ENCODE measurements at places on chromosomes 3 and 15.

DNA sequence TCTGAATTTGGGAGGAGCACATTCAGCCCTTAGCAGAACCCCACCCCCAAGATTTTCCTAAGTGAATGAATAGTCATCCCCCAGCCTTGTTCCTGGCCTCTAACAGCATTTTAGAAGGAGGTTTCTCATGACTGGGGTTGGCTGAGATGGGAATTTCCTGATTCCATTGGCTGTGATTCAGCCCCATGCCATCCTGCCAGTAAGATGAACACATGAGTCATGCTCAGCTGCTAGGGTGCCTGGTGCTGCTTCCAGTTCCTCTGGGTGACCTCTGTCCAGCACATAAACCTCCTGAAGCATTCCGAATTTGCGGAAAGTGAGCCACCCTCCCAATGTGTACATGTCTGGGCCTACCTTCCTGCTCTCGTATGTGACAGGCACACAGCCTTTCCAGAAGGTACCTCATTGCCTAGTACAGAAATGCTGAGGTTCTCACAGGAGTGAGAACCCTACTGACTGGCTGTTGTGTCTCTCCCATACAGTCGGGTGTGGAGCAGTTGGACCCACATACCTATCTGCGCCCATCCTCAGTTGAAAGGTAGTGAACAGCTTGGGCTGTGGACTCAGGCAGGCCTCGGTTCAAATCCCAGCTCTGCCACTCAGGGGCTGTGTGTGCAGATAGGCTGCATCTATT lies 91.7 kb downstream of the APBA2 start:
- no peak for DNase-seq

DNA sequence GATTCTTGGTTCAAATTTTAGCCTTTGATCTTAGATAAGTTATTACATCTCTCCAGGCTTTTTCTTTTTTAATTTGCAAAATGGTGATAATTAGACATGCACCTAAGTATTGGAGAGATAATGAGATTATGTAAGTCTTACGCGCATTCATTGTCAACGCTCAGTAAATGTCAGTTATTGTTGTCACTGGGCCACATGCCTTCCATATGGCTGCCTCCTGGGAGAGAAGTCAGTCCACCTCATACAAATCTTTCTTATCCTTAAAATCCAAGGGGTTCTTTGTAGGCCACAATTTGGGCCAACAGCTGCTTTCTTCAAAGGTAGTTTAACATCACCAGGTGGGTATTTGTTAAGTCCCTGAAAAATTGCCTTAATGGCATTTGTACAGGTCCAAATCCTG lies 25.5 kb upstream of the PTPRG start:
- DNase-seq: no peak

DNA sequence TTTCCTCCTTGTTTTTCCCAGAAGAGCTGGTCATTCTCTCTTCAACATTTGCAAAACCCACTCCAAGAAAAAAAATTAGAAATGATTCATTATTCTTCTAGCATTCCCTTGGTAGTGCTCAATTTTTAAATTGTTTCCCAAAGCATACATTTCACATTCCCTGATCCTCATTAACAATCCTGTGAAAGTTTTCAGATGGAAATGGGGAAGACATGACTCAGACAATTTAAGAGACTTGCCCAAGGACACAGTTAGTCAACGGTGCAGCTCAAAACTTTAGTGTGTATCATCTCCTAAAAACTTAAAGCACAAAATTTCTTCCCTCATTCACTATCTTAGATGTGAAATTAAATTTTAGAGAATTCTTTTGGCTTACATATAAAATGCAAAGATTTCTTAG lies 17.1 kb upstream of the ABI3BP start:
- no peak for DNase-seq

DNA sequence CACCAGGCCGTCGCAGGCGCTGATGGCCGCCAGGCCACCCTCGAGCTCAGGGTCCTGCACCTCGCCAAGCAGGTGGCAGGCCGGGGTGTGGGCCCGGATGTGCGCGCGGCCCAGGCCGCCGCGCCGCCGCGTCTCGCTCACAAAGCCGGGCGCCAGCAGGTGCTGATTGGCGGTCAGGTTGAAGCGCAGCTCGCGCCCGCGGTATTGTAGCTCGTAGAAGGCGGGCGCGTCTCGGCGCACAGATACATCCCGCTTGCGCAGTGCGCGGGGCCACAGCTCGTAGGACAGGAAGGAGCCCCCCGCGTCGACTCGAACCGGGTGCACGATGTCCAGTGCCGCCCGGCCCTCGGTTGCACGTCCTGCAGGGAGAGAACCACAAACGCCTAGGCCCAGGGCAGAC lies 11.1 kb downstream of the ADAMTS7 start:
- no peak for DNase-seq

GRCh38 chr15:48459571-48460442 lies 128.6 kb downstream of the DUT start:
- DNase-seq: no peak

- no peak for DNase-seq
These were observed 43.8 kb upstream of the FBXL22 start for GRCh38 chr15:63553388-63553791.

DNA sequence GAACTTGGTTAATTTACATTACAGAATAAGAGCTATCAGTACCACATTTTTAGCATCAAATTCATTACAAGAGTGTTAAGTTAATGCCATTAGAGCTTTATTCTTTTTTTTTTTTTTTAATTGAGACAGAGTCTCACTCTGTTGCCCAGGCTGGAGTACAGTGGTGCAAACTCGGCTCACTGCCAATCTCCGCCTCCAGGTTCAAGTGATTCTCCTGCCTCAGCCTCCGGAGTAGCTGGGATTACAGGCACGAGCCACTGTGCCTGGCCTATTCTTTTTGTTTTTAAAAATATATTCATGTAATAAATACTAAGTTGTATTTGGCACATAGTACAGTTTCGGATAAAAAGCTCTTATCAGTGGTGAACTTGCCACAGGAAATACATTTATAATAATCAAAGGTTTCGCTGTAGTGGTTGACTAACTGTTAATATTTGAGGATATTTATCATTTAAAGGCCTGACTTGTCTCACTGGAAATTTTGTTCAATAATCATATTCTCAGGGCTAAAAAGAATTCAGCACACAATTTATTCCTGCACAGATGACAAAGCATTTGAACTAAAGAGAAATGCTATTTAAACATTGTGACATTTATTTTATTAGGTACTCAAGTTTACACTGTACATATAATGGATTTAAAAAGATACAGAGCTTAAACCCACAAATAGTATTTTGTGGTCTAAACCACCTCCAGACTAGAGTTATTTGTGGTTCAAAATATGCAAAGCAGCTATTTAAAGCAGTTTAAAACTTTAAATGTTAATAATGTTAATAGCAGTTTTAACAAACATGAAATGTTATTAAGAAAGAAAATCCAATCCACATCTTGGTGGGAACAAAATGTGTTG lies 6.1 kb upstream of the LEKR1 start:
- DNase-seq: no peak

DNA sequence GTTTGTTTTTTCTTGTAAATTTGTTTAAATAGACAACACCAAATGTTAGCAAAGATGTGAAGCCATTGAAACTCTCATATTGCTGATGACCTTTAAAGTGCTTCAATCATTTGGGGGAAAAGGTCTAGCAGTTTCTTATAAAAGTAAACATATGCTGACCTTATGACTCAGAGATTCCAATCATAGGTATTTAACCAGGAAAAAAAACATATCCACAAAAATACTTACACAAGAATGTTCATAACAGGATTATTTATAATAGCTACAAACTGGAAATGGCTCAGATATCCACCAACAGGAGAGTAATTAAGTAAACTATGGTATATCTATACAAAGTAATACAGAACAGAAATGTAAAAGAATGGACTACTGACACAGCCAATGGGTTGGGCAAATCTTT lies 27.1 kb upstream of the RORA start:
- no peak for DNase-seq

DNA sequence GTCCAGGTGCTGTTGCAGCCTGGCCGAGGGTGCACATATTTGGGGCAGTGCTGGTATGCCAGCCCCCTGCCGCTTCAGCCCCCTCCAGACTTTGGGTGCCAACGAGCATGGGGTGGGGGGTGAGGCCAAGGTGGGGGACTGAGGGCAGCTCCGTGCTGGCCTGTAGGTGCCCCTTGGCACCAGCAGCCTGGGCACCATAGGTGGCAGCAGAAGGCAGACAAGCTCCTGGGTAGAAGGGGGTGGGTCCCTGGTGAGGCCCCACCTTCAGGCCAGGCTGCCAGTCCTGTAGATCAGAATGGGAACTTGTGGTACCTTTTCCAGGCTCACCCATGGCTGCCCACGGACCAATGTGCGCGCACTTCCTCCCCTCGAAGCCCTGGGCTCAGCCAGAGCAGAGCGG lies 16.1 kb upstream of the PLA2G4E start:
- DNase-seq: no peak

GRCh38 chr3:30646961-30647752 lies 40.8 kb downstream of the TGFBR2 start:
- DNase-seq: no peak

DNA sequence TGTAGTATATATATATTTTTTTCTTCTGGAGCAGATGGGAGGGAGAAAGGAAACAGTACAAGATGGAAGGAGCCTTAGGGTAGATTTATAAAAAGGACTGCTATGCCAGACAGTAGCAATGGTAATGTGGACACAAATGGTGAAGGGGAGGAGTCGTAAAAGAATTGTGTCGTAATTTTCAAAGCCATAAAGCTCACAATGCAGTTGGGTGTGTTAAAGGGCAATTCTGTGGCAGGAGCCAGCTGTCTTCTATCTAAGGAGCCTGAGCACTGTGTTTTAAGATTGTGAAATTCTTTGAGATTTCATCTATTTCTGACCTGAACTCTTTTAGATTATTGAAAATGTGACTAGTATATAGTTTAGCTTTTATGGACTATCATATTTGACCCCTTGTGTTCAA lies 58.9 kb downstream of the CNOT10 start:
- DNase-seq: no peak

DNA sequence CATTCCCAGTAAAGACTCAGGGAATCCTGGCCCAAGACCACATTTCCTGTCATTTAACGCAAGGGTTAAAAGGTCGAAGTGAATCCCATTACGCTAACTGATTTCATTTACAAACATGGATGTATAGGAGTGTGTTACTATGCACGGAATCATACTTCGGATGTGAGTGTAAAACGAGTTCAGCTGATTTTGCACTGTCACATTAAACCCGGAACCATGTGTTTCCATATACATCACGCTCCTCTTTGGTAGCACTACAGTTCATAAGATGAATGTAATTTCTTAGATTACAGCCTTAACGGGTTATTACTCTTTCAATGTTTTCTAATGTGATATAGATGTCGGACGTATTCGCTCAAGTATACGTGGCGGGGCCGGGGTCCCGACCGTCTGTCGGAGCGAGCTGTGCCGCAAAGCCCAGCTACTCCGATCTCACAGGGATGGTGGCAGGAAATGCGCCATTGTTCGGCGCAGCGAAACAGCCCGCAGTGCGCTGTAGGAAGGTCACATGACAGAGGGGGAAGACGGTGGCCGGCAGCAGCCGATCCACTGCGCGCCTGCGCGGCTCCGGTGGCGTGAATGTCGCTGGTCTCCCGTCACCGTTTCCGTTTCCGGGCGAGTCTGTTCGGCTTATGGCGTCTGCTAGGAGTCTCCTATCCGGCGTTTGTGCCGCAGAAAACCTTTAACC lies 97.3 kb downstream of the NPAP1 start:
- DNase-seq: no peak

- DNase-seq: no peak
These were observed 23.9 kb upstream of the ACAD9 start for GRCh38 chr3:128855569-128855968.

DNA sequence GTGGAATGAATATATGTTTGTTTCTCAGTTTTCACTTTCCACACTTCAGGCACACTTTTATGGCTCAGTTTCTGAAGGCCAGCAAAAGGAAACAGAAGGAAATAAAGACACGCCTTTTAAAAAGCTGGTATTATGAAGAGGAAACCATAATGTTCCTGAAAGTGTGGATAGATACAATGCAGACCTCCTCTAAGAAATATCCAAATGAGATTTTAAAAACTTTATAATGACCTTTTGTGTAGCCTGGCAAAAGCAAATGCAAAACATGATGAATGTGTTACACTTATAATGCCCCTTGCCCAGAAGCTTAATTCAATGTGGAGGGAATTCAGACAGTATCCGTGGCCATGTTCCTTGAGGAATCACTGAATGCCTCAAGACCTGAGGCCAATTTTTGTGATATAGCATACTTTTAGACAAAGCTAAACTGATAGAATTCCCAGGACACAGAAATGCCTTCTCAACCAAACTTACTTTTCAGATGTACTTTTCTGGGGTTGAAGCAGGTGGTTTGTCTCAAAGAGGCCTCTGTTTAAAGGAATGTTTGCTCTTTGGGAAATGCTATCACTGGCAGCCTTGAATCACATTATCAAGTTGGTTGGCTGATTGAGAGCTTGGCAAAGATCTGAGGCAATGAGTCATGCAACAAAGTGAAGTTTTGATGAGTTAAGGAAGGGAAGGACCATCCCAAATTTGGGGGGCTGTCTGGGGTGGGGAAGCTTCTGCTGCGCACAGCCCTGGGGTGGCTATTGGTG lies 77.1 kb upstream of the CACNA2D3 start:
- DNase-seq: no peak

GRCh38 chr15:90402223-90402622 lies 14.2 kb downstream of the IQGAP1 start:
- DNase-seq: no peak

- no peak for DNase-seq
These were observed 427.3 kb upstream of the ZNF717 start for GRCh38 chr3:76212679-76213078.

DNA sequence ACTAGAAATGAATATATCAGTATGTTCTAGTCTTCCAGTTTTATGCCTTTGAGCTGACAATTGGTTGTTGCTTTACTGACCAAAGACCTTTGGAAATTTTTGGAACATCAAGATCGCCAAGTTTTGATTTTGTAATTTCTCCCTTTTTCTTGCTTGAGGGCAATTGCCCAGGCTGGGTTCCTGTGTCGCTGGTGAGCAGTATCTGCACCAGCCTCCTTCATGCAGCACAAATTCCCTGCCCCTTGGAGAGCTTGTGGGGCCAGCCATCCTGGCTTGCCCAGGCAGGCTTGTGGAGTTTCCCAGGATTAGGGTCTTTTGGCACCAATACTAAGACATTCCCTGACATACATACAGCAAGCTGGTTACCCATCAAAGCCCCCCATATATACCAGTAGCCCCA lies 37.9 kb upstream of the HACD2 start:
- DNase-seq: no peak

DNA sequence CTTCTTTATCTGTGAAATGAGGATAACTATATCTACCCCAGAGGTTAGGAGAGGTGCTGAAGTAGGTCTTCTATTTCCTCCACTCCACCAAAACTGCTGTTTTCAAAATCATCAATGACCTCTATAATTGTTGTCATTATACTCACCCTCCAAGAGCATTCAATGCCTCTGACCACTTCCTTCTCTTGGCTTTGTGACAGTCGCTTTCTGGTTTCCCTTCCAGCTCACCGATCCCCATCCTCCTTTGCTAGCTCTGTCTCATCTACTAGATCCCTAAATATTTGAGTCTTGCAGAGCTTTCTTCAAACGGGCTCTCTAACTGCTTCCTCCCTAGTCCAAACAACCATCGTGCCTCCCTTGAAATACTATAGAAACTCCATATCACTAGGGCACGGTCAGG lies 153.5 kb downstream of the RPLP1 start:
- DNase-seq: no peak

GRCh38 chr3:127113571-127113891 lies 79.4 kb upstream of the PRR23E start:
- no peak for DNase-seq

Measured in thoracic aorta (tissue), 2 donors.